Activated gamma-delta T cell treated with Interleukin-2 at 50 U/mL for 16 hours (primary cell): ENCODE measurements at places on chromosomes 4 and X.
A peak's percentile ranks its signal among the peaks of the same experiment; 100 is the strongest.

DNA sequence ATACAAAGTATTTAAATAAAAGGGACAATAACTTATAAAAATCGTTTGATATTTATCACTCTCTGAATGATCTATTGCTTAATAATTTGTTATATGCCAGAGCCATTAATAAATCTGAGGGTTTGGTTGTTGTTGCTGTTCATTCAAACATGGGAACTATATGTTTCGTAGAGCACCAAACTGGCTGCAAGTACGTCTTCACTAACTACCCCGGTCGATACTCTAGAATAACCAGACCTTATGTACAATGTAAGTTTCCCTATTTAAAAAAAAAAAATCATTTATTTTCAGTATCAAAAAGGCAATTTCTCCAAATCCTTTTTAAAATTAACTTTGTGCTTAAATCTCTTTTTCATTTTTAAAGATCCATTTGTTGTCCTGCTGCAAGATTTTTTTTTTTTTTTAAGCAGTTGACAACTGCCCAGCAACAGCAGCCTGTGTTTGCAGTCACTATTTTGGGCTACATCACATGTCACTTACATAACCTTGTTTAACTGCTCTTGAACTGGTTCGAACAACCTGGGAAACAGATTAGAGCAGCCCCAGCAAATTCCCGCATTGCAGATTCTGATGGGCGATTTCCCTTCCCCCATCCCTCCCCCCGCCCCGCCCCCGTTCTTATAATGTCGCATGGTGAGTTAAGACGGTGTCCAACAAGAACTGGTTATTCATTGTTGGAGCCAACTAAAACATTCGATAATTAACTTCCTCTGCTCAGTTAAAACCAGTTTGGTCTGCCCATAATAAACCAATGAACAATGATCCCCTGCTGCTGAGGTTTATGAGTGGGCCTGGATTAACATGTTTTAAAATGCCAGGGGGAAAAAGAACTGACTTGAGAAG lies 238.9 kb downstream of the NR3C2 start:
- DNase-seq: no peak

DNA sequence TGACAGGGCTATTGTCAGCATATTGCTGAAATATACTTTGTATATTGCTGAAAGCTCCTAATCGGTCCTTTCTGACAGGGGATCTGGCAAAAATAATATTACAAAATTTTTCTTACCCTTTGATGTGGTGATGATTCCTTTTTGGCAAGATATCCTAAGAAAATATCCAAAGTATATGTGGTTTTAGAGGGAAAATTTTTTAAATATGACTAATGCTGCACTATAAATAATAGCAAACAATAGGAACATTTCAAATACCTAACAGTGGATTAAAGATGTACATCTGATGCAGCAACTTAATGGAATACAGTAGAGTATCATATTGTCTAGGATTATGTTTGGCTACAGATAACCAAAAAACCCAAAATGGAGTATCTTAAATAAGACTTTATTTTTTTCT lies 49.6 kb downstream of the RRAGB start:
- no peak for DNase-seq

- peak; percentile 66 for DNase-seq
Measured at GRCh38 chr4:48033825-48034413, 17.3 kb downstream of the NIPAL1 start.

DNA sequence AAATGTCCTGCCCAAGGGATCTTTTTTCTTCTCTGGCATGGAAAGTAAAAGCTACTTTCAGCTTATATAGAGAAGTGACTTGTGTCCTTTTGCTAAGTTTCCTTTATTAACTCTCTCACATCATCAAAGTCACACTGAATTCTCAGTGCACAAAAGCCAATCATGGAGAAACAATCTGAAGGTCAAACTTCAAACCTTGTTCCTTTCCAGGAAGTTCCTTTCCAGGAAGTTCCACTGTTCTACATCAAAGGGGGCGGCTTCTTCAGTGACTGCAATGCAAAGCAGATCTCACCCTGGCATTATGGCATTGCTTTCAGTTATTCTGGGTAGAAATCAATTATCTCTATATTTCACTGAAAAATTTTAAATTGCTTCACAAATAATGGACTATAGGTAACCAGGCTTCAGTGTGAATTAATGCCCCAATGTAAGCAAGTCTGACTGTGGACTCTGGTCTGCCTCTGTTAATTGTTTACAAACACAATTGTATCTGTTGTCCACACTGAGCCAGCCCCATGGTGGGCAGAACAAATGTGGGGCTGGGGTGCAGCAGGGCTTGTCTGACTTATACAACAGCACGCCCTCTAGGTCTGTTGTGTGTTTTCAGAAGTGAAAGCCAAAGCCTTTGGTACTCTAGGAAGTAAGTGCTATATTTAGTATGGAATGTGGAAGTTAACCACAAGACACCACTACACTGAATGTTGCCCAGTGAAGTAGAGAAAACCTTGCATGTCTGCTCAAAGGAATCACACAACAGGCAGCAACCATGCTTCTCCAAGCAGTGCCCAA lies 98.8 kb downstream of the CDS1 start:
- no peak for DNase-seq

DNA sequence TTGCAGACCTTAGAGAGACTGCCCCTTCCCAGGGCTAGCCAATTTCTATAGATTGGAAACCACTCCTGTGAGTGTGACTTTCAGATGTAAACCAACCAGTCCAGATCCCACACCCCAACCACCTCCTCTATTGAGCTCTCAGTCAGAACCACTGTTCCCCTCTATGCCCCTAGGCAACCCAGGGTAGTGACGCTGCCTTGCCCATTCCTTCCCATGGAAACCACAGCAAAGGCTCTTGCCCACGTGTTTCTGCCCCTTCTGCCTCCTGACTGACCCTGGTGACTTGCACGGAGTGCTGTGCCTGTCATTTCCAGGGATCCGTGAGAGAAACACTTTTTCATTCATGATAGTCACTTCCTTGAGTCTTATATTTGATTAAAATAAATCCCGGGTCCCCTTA lies 32.4 kb downstream of the CYTL1 start:
- no peak for DNase-seq
